GM23248 (cell line): ENCODE measurements at places on chromosomes 1 and 21. TPM values are rescaled to one million over a fixed set of nuclear protein-coding genes. Genes with fewer than 3 reads are reported as not detected.

VANGL2 gene
- total RNA-seq, result not detected in 2 replicates

GJA8 gene
- total RNA-seq, result not detected in 2 replicates

TMEM82 gene
- total RNA-seq, result not detected in 2 replicates

FMN2 gene
- total RNA-seq, result 114 and 141 TPM in 2 replicates

CCDC185 gene
- total RNA-seq, result not detected in 2 replicates

NOTCH2NLA gene
- 45.3 and 46.4 TPM in 2 replicates for total RNA-seq

ASTN1 gene
- not detected in 2 replicates for total RNA-seq

UHMK1 gene
- 60.6 and 60.8 TPM in 2 replicates for total RNA-seq

ZMYND12 gene
- total RNA-seq, result 0.13 and 3.2 TPM in 2 replicates

PRKAA2 gene
- total RNA-seq, result 0.65 and 0.76 TPM in 2 replicates

RIPPLY3 gene
- total RNA-seq, result not detected in 2 replicates

E2F2 gene
- total RNA-seq, result 1.1 and 1.2 TPM in 2 replicates

YARS1 gene
- total RNA-seq, result 125 and 135 TPM in 2 replicates

IGSF3 gene
- 0.22 and 0.51 TPM in 2 replicates for total RNA-seq

USH2A gene
- total RNA-seq, result under 0.01 TPM in 1 of 2 replicates, not detected in the other

NOS1AP gene
- not detected in 2 replicates for total RNA-seq

SLC45A1 gene
- 0.25 and 0.97 TPM in 2 replicates for total RNA-seq

VPS13D gene
- 16.4 and 18.7 TPM in 2 replicates for total RNA-seq

PLA2G2A gene
- total RNA-seq, result not detected in 2 replicates

DCDC2B gene
- not detected in 2 replicates for total RNA-seq

IL10 gene
- not detected in 2 replicates for total RNA-seq

PRAMEF33 gene
- not detected in 2 replicates for total RNA-seq

LORICRIN gene
- not detected in 2 replicates for total RNA-seq

MIA3 gene
- 28.2 and 35.8 TPM in 2 replicates for total RNA-seq

GBP2 gene
- total RNA-seq, result 5.4 and 9.3 TPM in 2 replicates

PRAMEF13 gene
- not detected in 2 replicates for total RNA-seq

BSDC1 gene
- total RNA-seq, result 83.8 and 94.9 TPM in 2 replicates

AMY1C gene
- not detected in 2 replicates for total RNA-seq

FTCD gene
- not detected in 2 replicates for total RNA-seq

CRB1 gene
- 0.11 TPM in 1 of 2 replicates, not detected in the other for total RNA-seq

LIN28A gene
- not detected in 2 replicates for total RNA-seq

UBL4B gene
- not detected in 2 replicates for total RNA-seq

NUAK2 gene
- 3.0 and 4.4 TPM in 2 replicates for total RNA-seq

PODN gene
- 54.0 and 54.8 TPM in 2 replicates for total RNA-seq

A3GALT2 gene
- total RNA-seq, result not detected in 2 replicates

IBA57 gene
- total RNA-seq, result 2.9 and 6.2 TPM in 2 replicates

WNT3A gene
- total RNA-seq, result not detected in 2 replicates

MAP10 gene
- total RNA-seq, result 2.3 and 2.5 TPM in 2 replicates

TGFBR3 gene
- total RNA-seq, result 25.4 and 26.5 TPM in 2 replicates

WNT4 gene
- total RNA-seq, result 0.13 and 0.32 TPM in 2 replicates

WNT9A gene
- total RNA-seq, result 2.1 TPM in 2 replicates

KDM5B gene
- 64.3 and 74.7 TPM in 2 replicates for total RNA-seq

CXADR gene
- not detected in 2 replicates for total RNA-seq

MYBPH gene
- 0.11 and 1.4 TPM in 2 replicates for total RNA-seq

CYP4A11 gene
- not detected in 2 replicates for total RNA-seq

PIP5K1A gene
- total RNA-seq, result 53.5 and 62.8 TPM in 2 replicates

MORC3 gene
- total RNA-seq, result 35.1 and 38.7 TPM in 2 replicates

PTPRC gene
- 0.38 and 0.86 TPM in 2 replicates for total RNA-seq

ENAH gene
- 113 and 125 TPM in 2 replicates for total RNA-seq

PGBD5 gene
- total RNA-seq, result 0.32 and 3.8 TPM in 2 replicates

GPR37L1 gene
- total RNA-seq, result not detected in 2 replicates
